PC-9 (cell line): ENCODE measurements at places on chromosomes 7 and 10.

DNA sequence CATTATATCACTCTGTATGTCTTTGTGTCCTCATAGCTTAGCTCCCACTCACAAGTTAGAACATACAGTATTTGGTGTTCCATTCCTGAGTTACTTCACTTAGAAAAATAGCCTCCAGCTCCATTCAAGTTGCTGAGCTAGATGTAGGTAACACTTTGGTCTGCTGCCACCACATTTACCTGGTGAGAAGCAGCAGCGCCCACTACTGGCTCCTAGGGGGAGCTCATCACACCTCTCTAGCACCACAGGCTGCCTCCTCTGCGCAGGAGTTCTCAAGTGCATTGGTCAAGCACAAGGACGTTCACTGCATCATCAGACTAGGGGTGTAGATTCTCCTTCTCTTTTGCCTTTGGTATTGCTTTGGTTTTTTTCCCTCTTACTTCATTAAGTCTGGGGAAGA, 530.9 kb upstream of the AUTS2 start:
- peak; percentile 14 for DNase-seq

GRCh38 chr7:159141660-159142059, 3.0 kb downstream of the VIPR2 start:
- DNase-seq = no peak

- DNase-seq = peak; percentile 56
These were observed 650 bp downstream of the UBE2D1 start for GRCh38 chr10:58335306-58336005.

DNA sequence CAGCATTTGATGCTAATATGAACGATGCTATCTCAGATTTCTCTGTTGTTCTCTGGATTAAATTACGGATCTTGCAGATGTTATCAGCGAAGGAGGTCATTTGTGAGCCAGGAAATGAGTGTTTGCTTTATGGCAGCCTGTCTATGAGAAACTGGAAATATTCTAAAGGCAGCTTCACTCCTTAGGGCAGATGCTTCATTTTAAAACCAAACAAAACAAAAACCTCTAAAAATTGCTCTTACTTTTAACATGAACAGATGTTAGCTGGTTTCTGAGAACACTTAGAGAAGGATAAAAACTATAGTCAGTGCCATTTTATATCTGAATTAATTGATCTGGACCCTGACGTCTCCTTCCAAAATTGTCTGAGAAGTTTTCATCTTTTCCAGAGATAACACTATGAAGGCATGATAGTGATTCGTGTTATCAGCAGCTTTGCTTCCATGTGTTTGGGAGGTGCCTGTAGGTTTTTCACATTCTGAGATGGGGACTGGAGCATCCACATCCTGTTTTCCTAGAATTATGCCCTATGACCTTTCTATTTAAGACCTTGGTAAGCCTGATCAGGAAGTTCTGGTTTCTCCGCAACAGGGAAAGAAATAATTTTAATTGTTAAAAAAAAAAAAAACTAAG, 53.1 kb downstream of the CPED1 start:
- DNase-seq = no peak

GRCh38 chr7:1825897-1826741, 156.0 kb downstream of the ELFN1 start:
- no peak for DNase-seq

DNA sequence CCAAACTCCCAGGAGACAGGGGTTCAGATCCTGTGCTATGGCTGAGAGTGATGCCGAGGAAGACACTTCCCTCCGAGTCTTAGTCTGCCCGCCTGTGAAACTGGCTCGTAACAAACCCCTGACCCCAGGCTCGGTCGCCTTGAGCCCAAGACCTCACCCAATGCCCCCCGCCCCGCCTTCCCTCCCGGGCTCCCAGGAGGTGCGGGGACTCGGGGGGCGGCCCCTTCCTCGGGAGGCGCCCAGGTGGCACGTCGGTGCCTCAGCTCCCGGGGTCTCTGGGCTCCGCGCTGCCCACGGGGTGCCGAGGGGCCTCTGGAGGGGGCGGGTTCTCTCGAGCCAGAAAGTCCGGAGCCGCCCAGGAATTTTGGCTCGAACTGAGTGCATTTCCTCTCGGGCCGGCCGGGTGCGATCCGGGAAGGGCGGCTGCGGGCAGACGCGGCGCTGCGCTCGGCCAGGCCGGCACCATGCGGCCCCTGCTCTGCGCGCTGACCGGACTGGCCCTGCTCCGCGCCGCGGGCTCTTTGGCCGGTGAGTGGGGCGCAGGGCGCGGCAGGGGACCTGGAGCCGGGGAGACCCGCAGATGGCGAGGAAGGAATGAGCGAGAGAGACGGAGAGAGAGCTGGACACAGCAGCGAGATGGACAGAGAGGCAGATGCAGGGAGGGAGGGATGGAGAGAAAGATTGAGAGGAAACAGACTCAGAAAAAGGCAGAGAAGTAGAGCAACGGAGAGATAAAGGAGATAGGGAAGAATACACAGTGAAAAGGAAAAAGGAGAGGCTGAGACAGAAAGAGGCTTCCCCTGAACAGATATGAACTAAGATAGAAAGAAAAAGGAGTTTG, at the start of gene PLAC9:
PLAC9 (plus strand) TSS at position 432 of the 841 bp plus-strand sequence; CDS start at position 465, 33 bp downstream.
- DNase-seq = no peak

- DNase-seq = peak; percentile 30
These were observed 60.0 kb downstream of the CHN2 start for GRCh38 chr7:29254591-29254990.

- no peak for DNase-seq
These were observed 14.4 kb downstream of the HTRA1 start for GRCh38 chr10:122475591-122476332.

GRCh38 chr7:138898255-138898654, 82.9 kb downstream of the KIAA1549 start:
- DNase-seq = no peak

DNA sequence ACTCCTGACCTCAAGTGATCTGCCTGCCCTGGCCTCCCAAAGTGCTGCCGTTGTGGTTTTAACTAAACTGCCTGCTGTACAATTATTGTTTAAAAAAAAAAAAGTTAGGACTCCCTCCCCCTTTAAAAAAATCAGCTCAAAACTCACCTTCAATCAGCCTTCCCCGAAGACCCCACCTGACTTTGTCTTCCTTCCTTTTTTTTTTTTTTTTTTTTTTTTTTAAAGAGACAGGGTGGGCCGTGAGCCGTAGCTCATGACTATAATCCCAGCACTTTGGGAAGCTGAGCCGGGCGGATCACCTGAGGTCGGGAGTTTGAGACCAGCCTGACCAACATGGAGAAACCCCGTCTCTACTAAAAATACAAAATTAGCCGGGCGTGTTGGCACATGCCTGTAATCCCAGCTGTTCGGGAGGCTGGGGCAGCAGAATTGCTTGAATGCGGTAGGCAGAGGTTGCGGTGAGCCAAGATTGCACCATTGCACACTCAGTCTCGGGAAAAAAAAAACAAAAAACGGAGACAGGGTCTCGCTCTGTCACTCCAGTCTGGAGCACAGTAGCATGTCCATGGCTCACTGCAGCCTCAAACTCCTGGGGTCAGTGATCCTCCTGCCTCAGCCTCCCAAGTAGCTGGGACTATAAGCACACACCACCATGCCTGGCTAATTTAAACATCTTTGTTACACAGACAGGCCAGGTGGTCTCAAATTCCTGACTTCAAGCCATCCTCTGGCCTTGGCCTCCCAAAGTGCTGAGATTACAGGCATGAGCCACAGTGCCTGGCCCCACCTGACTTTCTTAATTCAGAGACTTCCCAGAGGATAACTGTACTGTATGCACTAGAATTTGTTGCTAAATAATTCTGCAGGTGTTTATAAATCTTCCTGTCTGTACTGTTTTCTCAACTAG, 3.2 kb downstream of the FIS1 start:
- DNase-seq = no peak

DNA sequence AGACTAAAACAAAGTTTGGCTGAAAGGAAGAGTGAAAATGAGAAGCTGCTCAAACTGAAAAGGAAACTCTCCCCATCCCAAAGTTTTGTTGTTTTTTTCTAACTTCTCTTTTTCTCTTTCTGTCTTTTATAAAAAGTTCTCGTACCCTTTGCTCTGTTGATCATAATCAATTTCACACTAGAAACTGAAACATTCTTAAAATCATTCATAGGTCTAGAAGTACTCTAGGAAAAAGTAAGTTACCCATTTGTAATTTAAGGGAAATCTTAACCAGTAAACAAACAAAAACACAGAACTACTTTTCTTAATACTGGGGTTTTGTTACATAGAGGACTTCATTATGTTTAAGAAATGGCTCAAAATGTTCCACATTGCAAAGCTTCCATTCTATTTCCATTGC, 339.8 kb downstream of the SEMA3D start:
- DNase-seq = no peak

DNA sequence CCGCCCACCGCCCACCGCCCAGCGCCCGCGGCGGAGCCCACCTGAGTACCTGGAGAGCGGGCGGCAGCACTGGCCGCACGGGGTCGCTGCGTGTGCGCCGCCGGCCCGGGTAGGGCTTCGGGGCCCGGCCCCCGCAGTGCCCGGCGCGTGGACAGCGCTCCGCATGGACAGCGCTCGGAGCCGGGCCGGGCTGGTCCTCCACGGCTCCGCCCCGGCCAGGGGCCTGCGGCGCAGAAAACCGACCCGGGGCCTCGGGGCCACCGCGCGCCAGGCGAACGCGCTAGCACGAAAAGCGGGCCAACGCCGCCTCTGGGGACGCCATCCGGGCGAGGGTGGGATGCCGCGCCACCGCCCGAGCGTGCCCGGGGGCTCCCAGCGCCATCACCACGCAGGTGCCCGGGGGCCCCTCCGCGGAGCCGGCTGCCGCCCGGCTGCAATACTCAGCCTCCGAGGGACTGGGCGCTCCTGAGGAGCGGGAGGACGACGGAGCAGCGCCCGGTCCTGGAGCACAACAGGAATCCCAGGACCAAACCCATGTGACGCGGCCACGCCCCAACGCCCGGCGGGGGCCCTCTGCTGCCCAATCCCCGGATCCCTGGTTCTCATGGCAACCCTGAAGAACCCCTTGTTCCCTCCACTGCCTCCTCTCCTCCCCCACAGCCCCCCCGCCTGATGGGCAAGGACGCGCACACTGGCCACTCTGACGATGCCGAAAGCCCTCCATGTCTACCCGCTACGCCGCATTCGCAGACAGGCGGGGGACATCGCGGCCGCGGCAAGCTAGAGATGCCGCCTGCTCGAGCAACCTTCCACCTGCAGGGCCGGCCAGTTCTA, at the start of gene GRB10:
GRB10 (minus strand) TSS at position 522 of the 834 bp plus-strand sequence. CDS start 50,574 bp downstream, outside the sequence.
- no peak for DNase-seq

DNA sequence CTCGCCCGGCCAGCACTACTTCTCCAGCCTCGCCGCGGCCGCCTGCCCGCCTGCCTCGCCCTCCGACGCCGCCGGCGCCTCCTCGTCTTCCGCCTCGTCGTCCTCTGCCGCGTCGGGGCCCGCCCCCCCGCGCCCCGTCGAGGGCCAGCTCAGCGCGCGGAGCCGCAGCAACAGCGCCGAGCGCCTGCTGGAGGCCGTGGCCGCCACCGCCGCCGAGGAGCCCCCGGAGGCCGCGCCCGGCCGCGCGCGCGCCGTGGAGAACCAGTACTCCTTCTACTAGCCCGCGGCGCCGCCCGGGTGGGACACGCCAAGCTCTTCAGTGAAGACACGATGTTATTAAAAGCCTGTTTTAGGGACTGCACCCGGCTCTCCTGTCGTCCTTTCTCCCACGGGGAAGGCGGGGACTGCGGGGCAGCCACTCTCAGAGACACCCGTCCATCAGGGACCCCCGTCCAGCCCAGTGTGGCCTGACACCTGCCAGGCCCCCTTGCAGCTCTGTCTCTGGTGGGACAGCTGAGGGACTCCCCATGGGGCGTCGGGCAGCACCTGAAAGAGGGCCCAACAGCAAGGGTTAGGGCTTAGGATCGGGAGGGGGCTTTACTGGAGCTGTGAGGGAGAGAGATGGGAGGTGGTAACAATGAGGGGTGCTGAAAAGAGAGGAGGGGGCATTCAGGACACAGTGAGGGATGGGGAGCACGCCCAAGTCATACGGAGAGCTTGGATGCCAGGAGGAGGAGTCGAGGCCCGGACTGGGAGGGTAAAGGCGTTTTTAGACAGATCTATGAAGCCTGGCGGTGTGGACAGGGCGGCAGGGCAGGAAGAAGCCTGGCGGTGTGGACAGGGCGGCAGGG, 34.7 kb downstream of the SPDYE6 start:
- no peak for DNase-seq

DNA sequence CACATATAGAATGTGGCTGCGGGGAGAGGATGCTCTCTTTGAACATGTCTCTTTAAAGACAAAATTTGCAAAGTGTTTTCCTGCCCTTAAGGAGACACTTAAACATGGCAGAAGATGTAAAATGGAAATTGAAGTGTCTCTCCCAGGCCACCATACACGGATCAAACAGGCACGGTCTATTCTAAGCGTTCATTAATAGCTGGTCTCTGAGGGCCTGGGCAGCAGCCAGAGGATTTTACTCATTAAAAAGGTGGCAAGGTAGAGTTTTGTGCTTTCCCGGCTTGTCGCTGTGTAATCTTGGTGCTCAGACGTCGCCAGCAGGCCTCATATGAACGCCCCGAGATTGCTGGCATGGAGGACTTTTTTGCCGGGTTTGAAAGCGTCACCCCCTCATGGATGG, 205.5 kb downstream of the EMX2 start:
- no peak for DNase-seq

GRCh38 chr7:85261336-85261735, 74.5 kb upstream of the SEMA3D start:
- DNase-seq = no peak
